Suppressor macrophage (primary cell): ENCODE measurements at places on chromosomes 3 and 15.

GRCh38 chr15:48981941-48982340, 18.2 kb upstream of the SHC4 start:
- no peak for DNase-seq

- no peak for DNase-seq
Measured at GRCh38 chr3:77887611-77888010, 847.7 kb downstream of the ROBO2 start.

GRCh38 chr3:36864180-36865053, 80.4 kb downstream of the TRANK1 start:
- peak; percentile 20 for DNase-seq

GRCh38 chr3:32428092-32429068, 36.7 kb downstream of the CMTM7 start:
- no peak for DNase-seq

DNA sequence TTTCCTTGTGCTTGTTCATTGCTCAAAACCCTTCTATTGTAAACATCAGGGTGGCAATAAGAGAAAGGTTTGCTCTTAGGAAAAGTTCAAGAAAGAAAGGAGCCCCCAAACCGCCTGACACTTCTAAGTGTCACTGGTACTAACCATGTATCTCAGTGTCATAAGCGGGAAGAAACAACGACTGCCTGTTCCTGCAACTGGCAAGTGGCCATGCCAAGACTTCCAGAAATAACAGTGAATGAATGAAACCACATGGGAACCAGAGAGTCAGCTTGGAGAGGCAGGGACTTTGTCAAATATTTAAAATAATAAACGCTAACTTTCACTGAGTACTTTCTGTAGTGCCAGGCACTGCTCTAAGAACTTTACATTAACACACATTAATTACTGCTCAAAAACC, 1.1 kb downstream of the PLSCR2 start:
- no peak for DNase-seq
